Activated CD4-positive, alpha-beta T cell treated with anti-CD3 and anti-CD28 coated beads, Interleukin-2, amount 10 ng/mL, durations not matched to agents 24 days and 14 days (primary cell): ENCODE measurements at places on chromosomes 13 and 19.

GRCh38 chr13:88000239-88000638 lies 329.1 kb downstream of the SLITRK5 start:
- DNase-seq, result no peak

- DNase-seq, result no peak
Measured at GRCh38 chr13:34722922-34723321, 219.1 kb upstream of the NBEA start.

GRCh38 chr13:33633701-33634545 lies 184.0 kb upstream of the RFC3 start:
- no peak for DNase-seq

- no peak for DNase-seq
Measured at GRCh38 chr19:39098365-39099269, 14.4 kb downstream of the ACP7 start.

DNA sequence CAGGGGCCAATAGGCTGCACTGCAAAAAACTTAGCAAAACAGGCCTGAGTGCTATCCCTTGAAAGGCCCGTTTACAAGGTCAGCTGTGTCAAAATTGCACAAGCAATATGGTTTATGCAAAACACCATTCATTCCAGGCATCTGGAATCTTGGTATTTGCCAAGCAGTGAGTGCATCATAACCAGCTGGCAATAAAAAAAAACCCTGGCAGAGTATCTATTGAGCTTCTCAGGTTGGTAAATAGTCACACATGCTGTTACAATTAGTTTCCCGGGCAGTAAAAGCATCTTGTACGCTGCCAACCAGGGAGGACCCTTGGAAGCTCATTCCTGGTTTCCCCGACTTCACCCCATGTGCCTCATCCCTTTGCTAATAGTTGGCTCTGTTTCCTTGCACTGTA lies 21.3 kb downstream of the ZNF77 start:
- no peak for DNase-seq

- DNase-seq, result no peak
Measured at GRCh38 chr13:55615081-55615480, 1525.6 kb upstream of the PRR20A start.

DNA sequence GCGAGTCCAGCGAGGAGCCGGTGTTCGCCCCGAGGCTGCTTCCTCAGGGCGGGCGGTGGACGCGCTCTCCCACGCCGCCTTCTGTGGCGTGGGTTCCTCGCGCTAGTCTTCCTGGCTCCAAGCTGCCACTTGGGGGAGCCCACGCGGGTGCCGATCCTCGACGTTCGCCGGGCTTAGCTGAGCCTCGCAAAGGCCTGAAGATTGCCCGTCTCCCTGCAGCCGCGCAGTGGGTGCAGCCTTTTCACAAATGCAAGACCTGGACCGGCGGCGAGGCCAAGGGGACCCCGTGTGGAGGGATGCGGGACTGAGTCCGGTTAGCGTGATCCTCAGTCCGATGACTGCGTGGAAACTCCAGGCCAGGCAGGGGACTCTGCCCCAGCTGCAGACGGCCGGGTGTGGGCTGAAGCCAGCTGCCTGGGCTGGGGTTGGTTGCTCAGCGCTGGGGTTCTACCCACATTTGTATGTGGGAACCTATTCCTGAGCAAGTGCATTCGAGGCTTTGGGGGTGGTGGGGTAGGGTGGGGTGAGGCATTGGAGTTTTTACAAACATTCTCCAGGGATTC lies 16.6 kb upstream of the LRP3 start:
- no peak for DNase-seq

- peak; percentile 72 for DNase-seq
Measured at GRCh38 chr19:10871711-10872545, 575 bp downstream of the CARM1 start.

GRCh38 chr19:8244442-8244841 lies 35.3 kb downstream of the CERS4 start:
- no peak for DNase-seq

GRCh38 chr19:54207983-54208783 lies 7.5 kb downstream of the RPS9 start:
- DNase-seq, result peak; percentile 76

GRCh38 chr19:30066781-30067759 lies 125.0 kb downstream of the URI1 start:
- no peak for DNase-seq

GRCh38 chr19:39679056-39679790 lies 23.5 kb downstream of the LGALS16 start:
- DNase-seq, result peak; percentile 83

GRCh38 chr19:46872967-46873366 lies 12.2 kb downstream of the ARHGAP35 start:
- no peak for DNase-seq

- DNase-seq, result no peak
Measured at GRCh38 chr13:109345433-109345941, 440.9 kb downstream of the IRS2 start.
